ENCODE measurements at places on chromosomes 1 and 21.

DNA sequence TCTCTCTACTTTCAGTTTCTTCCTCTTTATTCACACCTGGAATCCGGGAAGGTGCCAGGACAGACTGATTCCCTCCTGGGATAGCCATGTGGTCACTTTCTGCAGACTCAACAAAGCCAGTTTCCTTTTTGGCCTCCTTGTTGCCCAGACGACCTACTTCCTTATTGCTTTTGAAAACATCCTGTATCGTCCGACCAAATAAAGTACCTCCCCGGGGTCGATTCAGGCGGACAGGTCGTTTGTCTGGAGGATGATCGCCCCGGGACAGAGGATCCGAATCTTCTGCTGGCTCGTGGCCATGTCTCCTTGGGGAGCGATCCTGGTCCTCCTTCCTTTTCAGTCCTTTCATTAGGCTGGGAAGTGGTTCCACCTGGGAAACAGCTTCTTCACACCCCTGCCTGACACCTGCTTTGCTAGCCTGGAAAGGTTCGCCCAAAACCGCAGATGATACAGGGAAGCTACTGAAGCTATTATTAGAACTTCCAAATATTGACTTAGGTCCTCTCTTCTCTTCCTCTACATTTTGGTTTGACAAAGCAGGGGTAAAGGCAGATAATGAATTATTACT is 1.2 kb downstream of the MCM3AP start:
- no peak for DNase-seq

GRCh38 chr1:55288245-55288644 is 73.1 kb upstream of the USP24 start:
- no peak for DNase-seq

GRCh38 chr1:158564608-158565007 is 5.8 kb downstream of the OR6P1 start:
- DNase-seq = no peak

DNA sequence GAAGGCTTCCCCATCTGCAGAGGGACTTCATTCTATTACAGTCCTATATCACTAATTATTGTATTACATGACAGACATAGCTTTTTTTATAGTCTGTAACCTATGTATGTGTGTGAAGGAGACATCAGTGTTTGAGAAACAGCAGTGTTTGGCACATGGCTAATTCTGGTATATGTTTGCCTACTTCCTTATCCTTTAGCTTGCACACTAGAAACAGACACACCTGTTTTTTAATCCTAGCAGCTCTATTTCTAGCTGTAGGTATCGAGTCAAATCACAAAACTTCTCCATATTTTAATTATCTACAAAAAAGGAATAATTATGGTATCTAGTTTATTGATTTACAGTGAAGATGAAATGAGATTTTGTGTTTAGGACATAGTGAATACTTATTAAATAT is 129.4 kb upstream of the CACYBP start:
- no peak for DNase-seq

DNA sequence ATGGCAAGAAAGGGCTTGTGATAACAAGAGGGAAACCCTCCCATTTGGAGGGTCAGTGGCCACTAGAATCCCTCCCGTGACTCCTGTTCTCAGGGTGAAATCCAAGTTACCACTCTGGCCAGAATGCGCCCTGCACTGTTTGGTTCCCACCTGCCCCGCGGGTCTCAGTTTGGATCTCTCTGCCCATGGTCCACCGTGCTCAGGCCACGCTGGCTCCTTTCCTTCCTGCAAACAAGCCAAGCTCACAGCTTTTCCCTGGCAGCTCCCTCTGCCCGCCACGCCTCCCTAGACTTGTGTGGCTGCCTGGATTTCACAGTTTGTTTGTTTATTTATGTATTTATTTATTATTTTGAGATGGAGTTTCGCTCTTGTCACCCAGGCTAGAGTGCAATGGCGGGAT is 179.5 kb upstream of the VAMP3 start:
- no peak for DNase-seq
